Lung microvascular endothelial cell (primary cell): ENCODE measurements at places on chromosomes 4 and X.

DNA sequence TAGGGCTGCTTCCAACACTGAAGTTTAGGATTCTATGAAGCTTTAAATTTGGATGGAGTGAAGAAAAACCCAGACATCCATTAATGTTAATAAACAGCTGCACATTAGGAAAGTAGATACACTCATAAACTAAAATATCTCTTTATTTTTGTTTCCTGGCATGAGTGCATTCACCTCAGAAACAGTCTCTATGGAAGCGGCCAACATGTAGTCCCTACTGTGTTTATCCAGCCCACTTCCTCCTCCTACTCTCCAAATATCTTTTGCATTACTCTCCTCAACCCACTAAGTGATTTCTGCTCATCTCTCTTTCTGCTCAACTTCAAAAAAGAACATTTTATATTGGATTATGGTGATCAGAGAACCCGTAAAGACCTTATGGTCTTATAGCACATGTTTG lies 180.3 kb upstream of the MXRA5 start:
- DNase-seq: no peak

GRCh38 chr4:48493452-48494100 lies 3.5 kb downstream of the ZAR1 start:
- no peak for DNase-seq

DNA sequence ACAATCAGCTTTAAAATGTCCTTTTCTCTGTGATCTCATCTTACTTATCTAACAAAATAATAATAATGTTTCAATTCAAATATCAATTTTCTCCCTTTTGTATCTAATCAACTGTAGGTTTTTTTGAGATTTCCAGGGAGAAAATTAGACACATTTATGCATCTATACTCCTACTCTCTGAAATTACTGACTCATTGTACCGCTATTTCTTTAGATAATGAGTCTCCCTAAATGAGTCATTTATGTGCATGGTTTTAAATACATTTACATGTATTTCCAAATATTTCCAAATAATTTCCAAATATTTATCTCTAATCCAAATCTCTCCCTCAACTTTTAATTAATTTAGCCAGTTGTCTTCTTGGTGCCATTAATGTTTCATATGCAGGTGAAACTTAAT lies 621.0 kb downstream of the TECRL start:
- DNase-seq: no peak

DNA sequence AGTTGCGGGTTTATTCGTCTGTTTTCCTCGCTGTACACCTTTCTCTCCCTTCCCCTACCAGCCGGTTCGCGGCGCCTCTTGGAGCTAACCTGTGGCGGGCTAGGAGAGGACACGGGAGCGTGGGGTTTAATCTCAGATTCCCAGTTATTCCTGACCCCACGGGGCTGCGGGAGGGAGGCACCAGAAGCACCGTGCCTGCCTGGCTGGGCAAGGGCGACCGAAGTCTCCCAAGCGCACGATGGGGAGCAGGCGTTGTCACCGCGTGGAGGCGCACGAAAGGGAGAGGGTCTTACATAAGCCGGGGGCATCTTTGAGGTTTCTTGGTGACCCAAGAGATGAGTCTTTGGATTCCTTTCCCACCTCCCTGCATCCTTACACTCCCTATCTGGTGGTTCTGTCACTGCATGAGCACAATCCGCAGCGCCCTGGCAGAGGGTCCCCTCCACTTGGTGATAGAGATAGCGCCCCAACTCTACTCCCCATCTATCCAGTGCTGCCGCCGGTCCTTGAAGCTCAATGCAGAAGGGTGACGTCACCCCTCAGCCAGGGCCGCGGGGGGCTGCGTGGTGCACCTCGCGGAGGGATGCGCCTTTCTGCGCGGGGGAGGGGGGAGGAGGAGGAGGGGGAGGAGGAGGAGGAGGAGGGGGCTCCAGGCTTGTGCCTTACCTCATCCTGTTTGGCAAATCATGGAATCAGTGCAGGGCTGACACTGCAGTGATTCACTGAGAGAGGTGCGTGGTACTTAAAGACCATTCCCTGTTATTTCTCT lies 793 bp downstream of the TSPAN7 start:
- peak; percentile 11 for DNase-seq
